Dermis lymphatic vessel endothelial cell (primary cell): ENCODE measurements at places on chromosomes 4 and X. TPM values are rescaled to one million over a fixed set of nuclear protein-coding genes. Genes with fewer than 3 reads are reported as not detected.

Gene SPANXA2
- total RNA-seq: not detected in 2 replicates

Gene NHS
- total RNA-seq: under 0.01 and 0.17 TPM in 2 replicates

Gene FMR1NB
- total RNA-seq: not detected in 2 replicates

Gene PARM1
- total RNA-seq: under 0.01 and 0.11 TPM in 2 replicates
